CD8-positive, alpha-beta memory T cell (primary cell): ENCODE measurements at places on chromosomes 2 and 18. TPM values are rescaled to one million over a fixed set of nuclear protein-coding genes. Genes with fewer than 3 reads are reported as not detected.

Gene LYG2
- not detected for polyA plus RNA-seq

Gene TTR
- not detected for polyA plus RNA-seq

Gene DNAH7
- polyA plus RNA-seq = not detected

Gene TUBB8B
- polyA plus RNA-seq = not detected

Gene ZNF804A
- not detected for polyA plus RNA-seq

Gene SLC4A5
- polyA plus RNA-seq = 0.13 TPM

Gene KIDINS220
- polyA plus RNA-seq = 25.6 TPM

Gene CYP26B1
- polyA plus RNA-seq = not detected

Gene SAG
- not detected for polyA plus RNA-seq

Gene GPR45
- polyA plus RNA-seq = not detected

Gene GDF7
- 0.10 TPM for polyA plus RNA-seq

Gene TWIST2
- not detected for polyA plus RNA-seq

Gene SLC9A4
- polyA plus RNA-seq = not detected
